Tibial nerve (tissue), 4 donors: ENCODE measurements at places on chromosomes 11 and 22. TPM values are rescaled to one million over a fixed set of nuclear protein-coding genes. Genes with fewer than 3 reads are reported as not detected.

HTATIP2 gene
- total RNA-seq = 24.6 TPM

- DNase-seq = no peak
These were observed 214.8 kb upstream of the SESN3 start for GRCh38 chr11:95445746-95446333.

GRCh38 chr11:17720796-17721171 lies 1.4 kb downstream of the MYOD1 start:
- no peak for DNase-seq

GRCh38 chr11:108206969-108207682 lies 15.3 kb downstream of the NPAT start:
- no peak for DNase-seq

OR2AT4 gene
- 0.87 TPM for total RNA-seq

HEPHL1 gene
- total RNA-seq = not detected

OR8D1 gene
- total RNA-seq = not detected

- peak; percentile 66 for DNase-seq
These were observed 11.5 kb downstream of the NNMT start for GRCh38 chr11:114307524-114308203.

- DNase-seq = no peak
These were observed 7.2 kb upstream of the BID start for GRCh38 chr22:17781319-17782031.

GRCh38 chr22:30175690-30176288 lies 70.8 kb downstream of the LIF start:
- no peak for DNase-seq

DNA sequence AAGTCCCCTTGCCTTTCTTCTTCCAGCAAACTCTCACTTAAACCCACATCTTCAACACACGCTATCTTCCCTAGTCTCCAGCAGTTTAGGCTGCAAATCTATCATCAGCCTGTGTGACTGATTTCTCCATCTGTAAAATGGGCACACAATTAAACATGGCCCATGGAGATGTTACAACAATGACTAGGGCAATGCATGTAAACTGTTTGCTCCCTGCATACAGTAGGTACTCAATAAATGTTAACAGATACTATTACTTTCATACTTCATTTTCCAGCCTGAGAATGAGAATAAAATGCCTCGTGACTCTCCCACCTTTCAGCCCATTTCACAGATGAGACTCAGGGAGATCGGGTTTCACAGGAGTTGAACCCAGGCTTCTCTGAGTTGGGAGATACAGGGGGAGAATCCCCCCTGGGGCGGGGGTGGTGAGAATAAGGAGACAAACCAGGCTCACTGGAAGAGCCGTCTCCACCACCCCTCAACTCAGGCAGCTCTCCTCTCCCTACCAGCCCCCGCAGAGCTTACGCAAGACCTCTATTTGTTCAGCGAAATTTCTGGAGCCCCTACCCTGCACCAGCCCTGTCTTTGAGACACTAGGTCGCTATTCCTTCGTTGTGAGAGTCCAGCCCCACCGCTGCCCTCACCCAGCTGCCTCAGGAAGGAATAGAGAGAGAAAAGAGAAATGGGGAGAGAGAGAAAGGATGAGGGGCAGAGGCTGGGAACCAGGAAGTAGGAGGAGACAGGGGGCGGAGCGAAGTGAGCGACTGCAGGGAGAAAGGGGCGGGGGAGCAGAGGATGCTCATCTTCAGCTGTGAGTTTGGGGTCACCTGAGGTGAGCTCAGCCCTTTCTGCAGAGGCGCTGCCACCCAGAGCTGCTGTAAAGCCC lies 42.1 kb upstream of the KLHL35 start:
- DNase-seq = peak; percentile 55

- no peak for DNase-seq
These were observed 161.6 kb downstream of the CEP164 start for GRCh38 chr11:117488996-117489952.

- DNase-seq = no peak
These were observed 56.2 kb downstream of the BUD13 start for GRCh38 chr11:116716621-116717020.

DNA sequence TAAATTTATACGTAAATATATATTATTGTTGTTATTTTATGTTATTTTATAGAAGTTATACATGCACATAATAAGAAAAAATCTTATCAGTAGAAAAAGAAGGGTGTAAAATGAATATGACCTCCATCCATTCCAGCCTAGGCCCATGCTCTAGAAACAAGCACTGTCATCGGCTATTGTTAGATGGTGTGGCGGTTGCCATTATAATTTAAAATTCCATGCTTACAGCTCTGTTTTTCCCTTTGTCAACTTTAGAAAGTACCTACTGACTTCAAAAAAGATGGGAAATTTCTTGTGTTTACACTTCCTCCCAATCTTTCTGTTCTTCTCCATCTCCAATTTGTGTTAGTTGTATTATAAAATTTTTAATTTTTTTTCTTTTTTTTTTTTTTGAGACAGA lies 61.9 kb upstream of the RDX start:
- DNase-seq = no peak

TTC12 gene
- 29.7 TPM for total RNA-seq

DNA sequence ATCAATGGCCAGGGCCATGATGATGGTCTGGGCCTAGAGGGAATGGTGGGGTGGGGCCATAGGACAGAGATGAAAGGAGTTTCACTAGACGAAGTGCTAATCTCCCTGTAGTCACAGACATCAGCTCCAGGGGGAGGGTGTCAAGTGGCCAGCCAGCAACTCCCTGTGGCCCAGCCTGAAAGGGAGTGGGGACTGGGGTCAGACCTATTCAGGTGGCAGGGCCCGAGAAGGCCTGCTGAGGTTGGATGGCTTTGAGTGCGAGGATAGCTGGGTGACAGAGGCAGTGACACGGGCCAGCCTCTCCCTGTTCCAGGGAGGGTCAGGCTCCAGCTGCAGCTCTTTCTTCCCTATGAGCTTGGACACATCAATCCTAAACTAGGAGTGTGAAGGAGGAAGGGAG lies 11.0 kb downstream of the TOB2 start:
- no peak for DNase-seq

GRCh38 chr11:117426297-117426685 lies 98.6 kb downstream of the CEP164 start:
- peak; percentile 42 for DNase-seq

DNA sequence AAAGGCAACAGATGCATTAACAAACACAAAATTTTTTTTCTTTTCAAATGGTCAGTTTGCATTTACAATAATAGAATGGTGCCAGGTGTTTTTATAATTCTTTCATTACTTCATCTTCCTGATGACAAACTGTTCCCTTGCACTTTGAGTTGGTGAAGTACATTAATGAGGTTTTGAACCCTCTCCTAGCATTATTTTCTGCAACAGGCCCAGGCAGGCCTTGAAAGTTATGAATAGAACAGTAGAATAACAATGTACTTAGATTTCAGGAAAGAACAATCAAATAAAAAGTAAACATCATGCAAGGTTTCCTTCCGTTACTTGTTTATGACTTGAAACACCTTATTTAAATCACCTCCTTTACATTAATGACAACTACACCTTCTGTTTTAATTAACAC lies 9.6 kb downstream of the BTG4 start:
- DNase-seq = no peak

CCDC73 gene
- 3.3 TPM for total RNA-seq

TOLLIP gene
- 55.3 TPM for total RNA-seq

DNA sequence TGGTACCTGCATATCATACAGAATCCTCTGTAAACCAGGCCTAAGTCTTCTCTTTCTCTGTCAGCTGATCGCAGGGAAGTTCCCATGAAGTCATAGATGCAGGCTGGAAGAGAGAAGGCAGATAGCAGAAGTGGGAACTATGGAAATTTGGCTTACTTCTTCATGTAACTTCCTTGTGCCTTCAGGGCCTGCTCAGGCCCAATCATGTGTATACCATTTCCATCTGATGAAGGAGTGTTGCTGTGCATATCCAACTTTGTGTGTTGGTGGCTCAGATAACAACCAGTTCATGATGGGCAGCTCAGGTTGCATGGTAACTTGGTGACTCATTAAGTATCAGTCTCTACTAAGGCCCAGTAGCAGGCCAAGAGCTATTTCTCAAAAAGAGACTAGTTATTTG lies 53.1 kb upstream of the CEP295 start:
- no peak for DNase-seq

GRCh38 chr11:110571081-110571720 lies 141.0 kb downstream of the ARHGAP20 start:
- no peak for DNase-seq

MUC6 gene
- total RNA-seq = under 0.01 TPM

DNA sequence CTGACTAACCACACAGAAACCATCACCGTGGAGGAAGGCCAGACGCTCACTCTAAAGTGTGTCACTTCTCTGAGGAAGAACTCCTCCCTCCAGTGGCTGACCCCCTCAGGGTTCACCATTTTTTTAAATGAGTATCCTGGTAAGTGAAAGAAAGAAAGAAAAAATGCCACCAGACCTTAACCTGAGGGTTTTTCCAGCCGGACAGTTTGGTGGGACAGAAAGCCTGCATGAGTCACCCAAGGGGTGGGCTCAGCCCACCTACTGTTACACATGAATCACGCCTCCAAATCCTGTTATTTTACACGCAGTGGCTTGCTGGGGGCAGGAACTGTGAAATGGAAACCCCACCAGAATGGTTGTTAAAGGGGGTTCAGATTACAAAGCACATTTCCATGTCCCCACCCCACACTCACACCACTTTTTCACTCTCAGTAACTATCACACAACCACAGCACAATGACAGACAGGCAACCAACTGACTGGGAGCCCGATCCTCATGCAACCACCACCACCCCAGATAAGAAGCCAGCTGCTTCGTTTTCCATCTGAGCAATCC lies 11.9 kb downstream of the CRTAM start:
- DNase-seq = no peak

FXYD6 gene
- 71.8 TPM for total RNA-seq
